Fibroblast of lung (primary cell): ENCODE measurements at places on chromosomes 6 and 20. TPM values are rescaled to one million over a fixed set of nuclear protein-coding genes. Genes with fewer than 3 reads are reported as not detected.
A peak's percentile ranks its signal among the peaks of the same experiment; 100 is the strongest.

HLA-DRA gene
- 0.17 and 1.0 TPM in 2 replicates for total RNA-seq

MICB gene
- 6.2 and 17.2 TPM in 2 replicates for total RNA-seq

RSPH4A gene
- total RNA-seq, result under 0.01 and 0.17 TPM in 2 replicates

LKAAEAR1 gene
- total RNA-seq, result not detected in 2 replicates

HSPA12B gene
- 0.17 and 0.77 TPM in 2 replicates for total RNA-seq

GTSF1L gene
- not detected in 2 replicates for total RNA-seq

ALDH5A1 gene
- total RNA-seq, result 0.26 and 0.33 TPM in 2 replicates

LHFPL5 gene
- not detected in 2 replicates for total RNA-seq

CCN6 gene
- not detected in 2 replicates for total RNA-seq

DNA sequence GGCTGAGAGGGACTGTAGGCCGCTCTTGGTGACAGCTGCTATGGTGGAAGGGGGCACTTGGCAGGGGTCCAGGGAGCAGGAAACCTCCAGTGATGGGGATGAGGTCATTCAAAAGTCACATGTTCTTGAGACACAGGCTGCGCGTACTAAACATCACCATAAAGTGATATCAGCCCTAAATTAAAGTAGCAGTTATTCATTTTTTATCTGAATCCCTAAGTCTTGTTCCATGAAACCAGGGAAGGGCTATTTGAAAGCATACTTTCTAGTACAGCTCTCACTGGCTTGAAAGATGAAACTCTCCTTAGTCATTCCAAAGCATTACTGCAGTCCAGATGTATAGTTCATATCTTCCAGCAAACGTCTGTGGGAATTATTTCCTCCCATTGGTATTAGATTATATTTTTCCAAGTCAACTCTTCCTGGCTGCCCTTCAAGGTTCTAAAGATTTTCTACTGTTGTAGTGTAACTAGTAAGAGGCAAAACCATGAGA is 373.1 kb downstream of the CD109 start:
- peak; percentile 89 for DNase-seq

DNA sequence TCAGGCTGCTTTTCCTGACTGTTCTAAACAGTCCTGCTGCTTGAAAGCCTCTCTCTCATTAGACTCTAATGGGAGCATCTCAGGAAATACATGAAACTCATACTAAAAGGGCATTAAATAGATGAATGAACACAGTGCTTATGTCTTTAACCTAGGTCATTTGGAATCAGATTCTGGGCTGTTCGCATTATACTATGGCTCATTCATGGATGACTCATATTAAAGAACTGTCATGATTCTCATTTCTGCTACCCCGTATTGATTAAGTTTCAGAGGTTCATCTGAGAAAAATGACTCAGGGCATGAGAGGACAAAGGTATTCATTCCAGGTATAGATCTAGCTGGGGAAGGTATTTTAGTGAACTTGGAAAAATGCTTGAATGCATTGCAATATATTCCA is 335.5 kb downstream of the GJA1 start:
- peak; percentile 49 for DNase-seq

DNA sequence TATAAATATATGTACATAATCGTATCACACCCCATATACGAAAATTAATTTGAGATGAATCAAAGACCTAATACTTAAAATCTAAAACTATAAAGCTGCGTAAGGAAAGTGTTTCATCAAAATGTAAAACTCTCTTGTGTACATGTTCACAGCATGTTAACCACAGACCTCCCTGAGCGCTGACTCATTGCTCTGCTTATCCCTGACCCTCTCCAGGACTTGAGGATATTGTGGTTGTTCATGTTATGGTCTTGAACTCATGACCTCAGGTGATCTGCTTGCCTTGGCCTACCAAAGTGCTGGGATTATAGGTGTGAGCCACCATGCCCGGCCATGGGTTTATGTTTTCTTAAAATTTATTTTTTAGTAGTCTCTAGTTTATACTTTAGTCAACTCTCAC is 14.2 kb downstream of the FAM83B start:
- peak; percentile 67 for DNase-seq

DNA sequence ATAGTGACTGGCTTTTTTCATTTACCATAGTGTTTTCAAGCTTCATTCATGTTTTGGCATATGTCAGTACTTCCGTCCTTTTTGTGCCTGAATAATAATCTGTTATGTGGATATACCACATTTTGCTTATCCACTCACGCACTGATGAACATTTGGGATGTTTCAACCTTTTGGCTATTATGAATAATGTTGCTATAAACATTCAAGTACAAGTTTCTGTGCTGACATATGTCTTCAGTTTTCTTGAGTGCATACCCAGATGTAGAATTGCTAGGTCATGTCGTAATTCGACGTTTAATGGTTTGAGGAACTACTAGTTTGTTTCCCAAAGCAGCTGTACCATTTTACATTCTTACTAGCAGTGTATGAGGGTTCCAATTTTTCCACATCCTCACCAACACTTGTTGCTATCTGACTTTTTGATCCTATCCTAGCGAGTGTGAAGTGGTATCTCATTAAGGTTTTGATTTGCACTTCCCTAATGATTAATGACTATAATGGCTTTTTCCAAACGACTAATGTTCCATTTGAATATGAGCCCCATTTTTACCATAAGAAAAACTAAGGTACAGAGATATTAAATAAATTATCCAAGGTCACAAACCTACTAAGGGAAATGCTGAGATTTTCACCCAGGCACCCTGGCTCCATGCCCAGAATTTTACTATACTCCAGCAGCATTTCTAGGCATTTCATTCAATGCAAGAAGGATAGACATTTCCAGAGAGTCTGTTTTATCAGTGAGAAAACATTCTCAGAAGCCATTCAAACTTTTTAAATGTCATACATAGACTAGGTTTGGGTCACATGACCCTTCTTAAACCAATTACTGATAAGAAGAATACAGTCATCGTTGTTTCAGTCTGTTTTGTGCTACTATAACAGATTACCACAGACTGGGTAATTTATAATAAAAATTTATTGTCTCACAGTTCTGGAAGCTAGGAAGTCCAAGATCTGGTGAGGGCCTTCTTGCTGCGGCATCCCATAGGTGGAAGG is 71.1 kb upstream of the RUNX2 start:
- DNase-seq, result no peak

DNA sequence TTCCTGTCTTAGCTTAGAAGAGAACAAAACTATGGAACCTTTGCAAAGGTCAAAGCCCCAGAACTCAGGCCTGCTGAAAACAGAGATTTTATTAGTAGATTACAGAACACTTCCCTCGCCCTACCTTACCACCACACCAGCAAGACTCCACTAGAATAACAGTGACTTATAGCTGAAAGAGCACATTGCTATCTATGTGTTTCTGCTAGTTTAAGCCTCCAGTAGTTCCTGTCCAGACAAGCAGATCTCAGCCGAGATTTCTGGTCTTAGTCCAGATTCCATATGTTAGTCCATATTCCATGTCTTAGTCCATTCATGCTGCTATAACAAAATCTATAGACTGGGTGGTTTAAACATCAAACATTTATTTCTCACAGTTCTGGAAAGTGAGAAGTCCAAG is 412.3 kb upstream of the ID4 start:
- DNase-seq, result no peak

DNA sequence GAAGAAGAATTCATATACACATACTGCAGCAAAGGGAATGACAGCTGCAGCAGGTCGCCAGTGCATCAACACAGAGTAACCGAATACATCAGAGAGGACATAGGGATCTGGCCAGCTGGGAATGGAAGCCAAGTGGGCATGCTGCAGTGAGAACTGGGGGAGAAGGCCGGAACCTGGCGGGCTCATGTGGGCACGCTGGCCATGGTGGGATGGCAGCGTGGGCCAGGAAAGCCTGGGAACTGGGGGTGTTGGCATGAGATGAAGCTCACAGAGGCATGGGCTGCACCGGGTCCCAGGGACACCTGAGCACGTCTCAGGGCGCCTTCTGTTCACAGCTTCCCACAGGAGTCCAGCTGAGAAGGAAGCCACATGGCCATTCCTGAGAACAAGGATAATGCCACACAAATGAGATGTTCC is 139.5 kb upstream of the AGPAT4 start:
- no peak for DNase-seq

GRCh38 chr20:24665196-24665595 is 195.8 kb downstream of the SYNDIG1 start:
- no peak for DNase-seq

- no peak for DNase-seq
Observed at GRCh38 chr6:146594495-146594894, 4.3 kb upstream of the ADGB start.

DNA sequence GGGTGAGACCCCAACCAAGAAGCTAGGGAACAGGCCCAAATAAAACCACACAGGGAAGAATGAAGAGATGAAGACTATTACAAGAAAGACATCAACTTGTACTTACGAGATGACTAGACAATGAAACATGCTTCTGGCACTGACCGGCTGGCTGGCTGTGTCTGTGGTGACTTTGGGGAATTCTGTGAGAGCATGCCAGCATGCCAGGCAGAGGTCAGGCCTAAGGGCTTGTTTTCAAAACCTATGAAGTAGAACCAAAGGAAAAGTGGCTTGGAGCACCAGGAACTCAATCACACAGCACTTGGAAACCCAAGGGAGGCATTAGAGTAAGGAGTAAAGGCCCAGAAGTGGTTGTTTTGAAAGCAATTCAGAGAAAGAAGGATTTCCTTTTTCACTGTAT is 28.4 kb upstream of the GSTA3 start:
- no peak for DNase-seq

GRCh38 chr20:35443003-35443402 is 5.0 kb upstream of the GDF5 start:
- DNase-seq, result peak; percentile 77

GRCh38 chr6:47187893-47188587 is 121.7 kb downstream of the TNFRSF21 start:
- peak; percentile 42 for DNase-seq

DNA sequence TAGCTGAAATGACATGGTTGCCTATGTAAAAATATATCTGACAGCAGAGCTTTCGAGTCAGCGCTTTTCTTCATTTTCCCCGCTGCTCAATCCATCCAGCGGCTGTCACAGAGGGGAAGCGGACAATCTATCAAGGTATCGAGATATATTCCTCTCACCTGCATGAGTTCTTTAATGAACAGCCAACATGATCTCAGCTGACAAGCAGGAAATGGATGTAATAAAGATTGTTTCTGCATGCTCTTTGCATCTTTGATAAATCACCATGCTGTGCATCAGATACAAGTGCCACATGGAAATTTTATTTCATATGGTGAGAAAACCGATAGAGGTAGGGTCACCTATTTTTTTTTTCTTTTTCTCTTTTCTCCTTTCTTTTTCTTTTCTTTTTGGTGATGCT is 602.3 kb upstream of the MMS22L start:
- DNase-seq, result no peak

GRCh38 chr20:4959592-4959991 is 41.7 kb downstream of the SLC23A2 start:
- DNase-seq, result no peak

GRCh38 chr20:36391456-36391855 is 85.3 kb downstream of the DLGAP4 start:
- DNase-seq, result no peak

DNA sequence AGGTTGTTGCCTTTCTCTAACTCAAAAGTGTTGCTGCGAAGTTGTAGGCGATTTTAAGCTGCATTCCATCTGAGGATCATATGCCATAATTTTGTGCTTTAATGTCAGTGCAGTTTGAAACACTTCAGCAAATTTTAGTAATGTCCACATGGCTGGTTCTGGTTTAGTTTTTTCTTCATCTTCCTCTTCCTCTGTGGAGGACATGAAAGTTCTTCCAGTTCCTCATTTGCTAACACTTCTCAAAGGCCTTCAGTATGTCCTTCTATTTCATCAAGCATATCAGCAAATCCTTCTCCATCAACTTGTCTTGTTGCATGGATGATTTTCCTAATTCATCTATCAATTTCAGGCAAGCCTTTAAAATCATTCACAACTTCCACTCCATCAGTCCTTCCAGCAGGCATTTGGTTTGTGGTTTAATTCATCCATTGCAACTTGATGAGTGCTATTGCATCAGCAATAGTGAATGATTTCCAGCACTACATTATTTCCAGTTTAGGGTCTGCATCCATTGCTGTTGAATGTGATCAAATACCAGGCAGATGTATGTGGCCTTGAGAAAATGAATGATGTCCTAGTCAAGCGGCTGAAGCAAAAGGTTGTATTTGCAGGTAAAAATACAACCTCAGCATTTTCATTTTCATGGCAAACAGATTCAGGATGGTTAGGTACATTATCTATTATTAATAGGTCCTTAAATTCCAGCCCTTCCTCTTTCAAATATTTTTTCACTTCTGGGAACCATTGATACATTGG is 20.2 kb downstream of the SHLD1 start:
- peak; percentile 64 for DNase-seq

- no peak for DNase-seq
Observed at GRCh38 chr6:147942363-147942762, 400.3 kb upstream of the SASH1 start.

GRCh38 chr6:12289365-12289919 is 719 bp upstream of the EDN1 start:
- DNase-seq, result peak; percentile 48

DNA sequence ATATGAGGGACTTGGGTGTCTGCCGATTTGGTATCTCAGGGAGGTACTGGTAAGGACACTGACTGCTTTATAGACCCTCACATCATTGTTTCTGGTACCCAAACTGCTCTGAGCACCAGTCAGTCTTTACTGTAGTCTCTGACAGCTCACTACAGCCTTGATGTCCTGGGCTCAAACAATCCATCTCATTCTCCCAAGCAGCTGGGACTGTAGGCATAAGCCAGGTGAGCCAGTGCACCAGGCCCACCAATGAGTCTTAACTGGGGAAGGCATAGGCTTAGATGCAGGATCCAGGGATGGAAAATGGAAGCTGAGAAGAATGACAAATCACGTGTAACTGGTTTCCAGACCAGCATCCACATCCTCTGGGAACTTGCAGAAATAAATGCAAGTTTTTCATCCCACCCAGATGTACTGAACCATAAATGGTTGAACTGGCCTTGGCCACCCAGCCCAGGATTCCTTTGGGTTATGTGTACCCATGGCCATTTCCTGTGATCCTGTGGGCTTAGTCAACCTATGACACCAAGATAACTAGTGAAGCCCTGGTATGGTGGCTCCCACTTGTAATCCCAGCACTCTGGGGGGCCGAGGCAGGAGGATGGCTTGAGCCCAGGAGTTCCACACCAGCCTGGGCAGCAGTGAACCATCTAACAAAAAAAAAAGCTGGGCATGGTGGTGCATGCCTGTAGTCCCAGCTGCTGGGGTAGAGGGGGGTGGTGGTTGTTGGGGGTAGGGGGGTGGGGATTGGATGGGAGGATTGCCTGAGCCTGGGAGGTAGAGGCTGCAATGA is 5.8 kb downstream of the TUBB start:
- DNase-seq, result peak; percentile 73
